ENCODE measurements at places on chromosomes 2 and 18.

GRCh38 chr2:237722616-237723015 is 76.0 kb upstream of the RBM44 start:
- DNase-seq = no peak

GRCh38 chr2:112787729-112788393 is 3.6 kb upstream of the IL1A start:
- no peak for DNase-seq

DNA sequence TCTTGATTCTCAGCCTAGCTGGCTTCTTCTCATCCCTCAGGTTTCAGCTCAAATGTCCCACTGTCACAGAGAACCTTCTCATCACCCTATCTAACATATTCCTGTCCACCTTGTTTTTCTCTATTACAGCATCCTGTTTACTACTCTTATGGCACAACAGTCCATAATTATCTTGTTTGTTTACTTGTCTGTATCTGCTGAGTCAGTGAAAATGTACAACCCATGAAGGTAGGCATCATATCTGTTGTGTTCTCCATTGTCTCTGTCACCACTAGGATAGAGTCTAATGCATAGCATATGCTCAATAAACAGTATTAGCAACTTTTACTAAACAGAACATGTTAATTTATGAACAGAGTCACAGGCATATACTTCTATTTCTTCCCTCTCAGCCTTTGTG is 261.7 kb downstream of the ETAA1 start:
- DNase-seq = no peak

- DNase-seq = no peak
Measured at GRCh38 chr2:113298176-113298575, 19.5 kb upstream of the PAX8 start.

DNA sequence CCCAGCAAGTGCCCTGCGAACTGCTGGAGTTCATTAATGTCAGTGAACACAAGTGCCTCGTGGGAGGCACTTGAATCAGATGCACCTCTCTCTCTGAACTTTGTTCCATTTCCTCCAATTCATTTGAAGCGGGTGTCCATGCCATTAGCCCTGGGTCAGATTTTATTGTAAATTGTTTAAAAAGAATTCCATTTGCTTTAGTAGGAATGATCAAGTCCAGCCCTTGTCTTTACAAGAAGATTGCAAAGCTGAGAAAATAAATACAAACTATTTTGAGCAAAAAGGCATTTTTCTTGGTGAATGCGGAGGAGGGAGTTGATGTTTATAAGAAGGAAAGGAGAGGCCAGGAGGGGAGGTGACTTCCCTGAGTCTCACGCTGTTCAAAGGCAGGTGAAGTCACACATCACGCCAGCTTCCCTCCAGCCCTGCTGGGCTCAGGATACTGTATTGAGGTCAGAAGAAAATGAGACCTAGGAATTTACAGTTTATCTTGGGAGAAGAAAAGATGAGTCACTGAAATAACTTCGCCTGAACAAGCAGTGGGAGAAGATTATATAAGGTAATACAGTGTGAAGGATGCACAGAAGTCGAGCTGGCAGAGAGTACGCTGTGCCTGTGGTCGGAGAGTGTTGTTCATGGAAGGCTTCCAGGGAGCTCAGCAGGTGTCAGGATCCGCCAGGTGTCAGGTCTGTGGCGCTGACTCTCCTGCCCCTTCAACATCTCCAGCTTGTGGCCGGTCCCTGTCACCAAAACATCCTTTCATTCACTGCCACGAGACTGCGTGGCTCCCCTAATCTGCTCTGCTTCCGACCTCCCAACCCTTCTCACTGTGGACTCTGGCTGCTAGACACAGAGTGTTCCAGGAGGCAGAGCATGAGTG is 36.5 kb downstream of the EFR3B start:
- no peak for DNase-seq

- no peak for DNase-seq
Measured at GRCh38 chr2:148165975-148166374, 145.1 kb downstream of the MBD5 start.

DNA sequence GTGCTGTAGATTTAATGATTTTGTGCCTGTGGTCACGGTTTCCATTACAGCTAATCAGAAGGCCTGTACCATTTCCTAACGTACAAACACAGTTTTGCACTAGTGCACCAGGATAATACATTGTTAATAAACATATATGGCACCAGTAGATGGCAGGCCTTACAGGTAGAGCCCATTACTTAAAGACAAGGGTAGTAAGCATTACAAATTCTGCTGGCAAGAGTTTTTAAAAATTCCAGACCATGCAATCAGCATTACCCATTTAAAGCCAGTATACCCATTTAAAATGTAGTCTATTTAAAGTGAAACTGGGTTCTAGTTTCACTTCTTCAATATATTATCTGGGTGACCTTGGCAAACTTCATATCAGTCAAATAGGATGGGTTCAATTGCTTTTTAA is 224.2 kb downstream of the NUP35 start:
- no peak for DNase-seq

- DNase-seq = no peak
Measured at GRCh38 chr2:146730882-146731281, 1113.9 kb upstream of the ACVR2A start.

DNA sequence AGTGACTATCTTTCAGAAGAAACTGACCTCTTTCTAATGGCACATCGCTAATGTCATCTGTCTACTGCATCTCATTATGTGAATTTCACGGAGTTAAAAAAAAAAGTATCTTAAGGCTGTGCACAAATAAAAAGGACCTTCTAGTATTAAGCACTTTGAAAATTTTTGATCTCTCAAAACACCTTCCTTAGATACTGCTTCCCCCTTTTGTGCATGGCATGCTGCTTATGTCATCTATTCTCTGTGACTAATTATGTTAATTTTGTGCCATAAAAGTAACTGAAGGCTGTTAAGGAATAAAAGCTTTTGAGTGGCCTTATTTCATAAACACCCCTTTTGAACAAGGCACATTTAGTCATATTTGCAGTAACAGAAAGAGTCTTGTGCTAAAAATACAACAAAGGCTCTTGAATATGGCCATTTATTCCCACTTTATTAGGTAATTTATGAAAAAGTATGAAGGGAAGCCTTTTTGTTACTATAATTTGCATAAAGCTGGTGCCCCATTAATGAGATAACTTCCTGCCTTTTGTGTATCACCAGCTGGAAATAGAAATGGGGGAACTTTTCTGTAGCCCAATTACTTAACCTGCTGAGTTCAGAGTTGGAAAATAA is 1412.0 kb upstream of the ZEB2 start:
- DNase-seq = no peak
